ENCODE measurements at places on chromosomes 16 and 17.

DNA sequence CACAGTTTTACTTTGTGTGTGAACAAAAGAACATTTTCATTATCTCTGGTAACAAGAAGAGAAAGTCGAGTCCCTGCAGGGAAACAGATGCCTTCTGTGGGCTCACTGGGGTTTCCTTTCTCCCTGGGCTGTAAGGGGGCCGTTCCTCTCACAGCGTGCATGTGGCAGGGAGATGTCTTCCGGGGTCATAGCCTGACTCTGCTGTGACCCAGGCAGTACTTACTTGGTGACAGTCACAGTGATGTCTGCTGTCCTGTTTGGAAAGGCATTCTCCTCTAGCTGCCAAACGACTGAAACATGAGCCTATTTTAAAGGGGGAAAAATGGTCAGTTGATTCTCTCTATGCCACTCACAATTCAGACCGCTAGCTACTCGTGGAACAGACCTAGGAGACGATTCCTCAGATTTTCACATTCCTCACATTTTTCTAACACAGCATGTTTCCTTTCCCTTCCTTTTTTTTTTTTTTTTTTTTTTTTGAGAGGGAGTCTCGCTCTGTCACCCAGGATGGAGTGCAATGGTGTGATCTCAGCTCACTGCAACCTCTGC is 7.3 kb downstream of the HASPIN start:
- no peak for DNase-seq

DNA sequence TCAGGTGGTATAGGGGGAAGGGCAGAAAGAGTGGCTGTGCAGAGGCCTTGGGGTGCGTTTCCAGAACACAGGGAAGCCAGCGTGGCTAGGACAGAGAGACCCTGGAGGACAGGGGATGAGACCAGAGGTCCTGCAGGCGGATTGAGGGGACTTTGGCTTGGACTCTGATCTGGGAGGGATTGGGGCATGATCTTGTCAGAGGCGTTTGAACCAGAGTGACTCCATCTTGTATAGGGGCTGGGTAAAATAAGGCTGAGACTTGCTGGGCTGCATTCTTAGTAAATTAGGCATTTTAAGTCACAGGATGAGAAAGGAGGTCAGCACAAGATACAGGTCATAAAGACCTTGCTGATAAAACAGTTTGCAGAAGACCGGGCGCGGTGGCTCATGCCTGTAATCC is 5.4 kb upstream of the NATD1 start:
- DNase-seq, result no peak

- DNase-seq, result no peak
These were observed 62.9 kb downstream of the IL21R start for GRCh38 chr16:27464626-27465482.

DNA sequence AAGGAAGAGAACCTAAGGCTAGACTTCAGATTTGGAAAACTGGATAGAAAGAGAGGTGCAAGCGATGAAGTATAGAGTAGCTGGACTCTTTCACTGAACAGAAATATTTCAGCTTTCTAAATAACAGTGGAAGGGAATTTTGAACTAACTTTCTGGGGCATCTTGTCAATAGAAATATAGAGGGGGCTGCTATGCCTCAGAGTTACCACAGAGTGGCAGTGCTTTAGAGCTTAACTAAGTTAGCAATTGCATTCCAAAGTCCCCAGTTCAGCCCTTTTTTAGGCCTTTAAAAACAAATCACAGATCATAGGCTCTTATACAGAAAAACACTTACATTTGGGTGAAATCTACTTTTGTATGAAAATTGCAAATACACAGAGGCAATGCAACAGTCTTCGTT is 154.2 kb upstream of the CDH8 start:
- DNase-seq, result no peak

DNA sequence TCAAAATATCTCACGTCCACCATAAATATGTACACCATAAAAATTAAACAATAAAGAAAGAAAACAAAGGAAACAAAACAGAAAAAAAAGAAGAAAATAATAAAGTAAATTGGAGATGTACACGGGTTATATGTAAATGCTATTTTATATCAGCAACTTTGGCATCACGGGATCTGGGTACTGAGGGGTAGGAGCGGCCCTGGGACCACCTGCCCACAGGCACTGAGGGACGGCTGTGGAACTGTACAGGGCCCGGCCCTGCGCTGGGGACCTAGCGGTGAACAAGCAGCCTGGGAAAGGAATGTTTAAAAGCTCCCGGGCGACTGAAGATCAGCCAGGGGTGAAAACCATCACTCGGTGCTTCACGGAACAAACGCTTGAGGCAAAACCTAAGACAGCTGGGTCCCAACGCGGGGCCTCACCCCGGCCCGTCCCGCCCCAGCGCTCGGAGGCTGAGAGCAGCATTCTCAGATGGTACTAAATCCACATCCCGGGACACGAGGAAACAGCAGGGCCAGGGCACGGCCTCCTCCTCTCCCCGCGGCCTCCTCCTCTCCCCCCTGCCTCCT is 31.2 kb downstream of the NXN start:
- DNase-seq, result no peak

DNA sequence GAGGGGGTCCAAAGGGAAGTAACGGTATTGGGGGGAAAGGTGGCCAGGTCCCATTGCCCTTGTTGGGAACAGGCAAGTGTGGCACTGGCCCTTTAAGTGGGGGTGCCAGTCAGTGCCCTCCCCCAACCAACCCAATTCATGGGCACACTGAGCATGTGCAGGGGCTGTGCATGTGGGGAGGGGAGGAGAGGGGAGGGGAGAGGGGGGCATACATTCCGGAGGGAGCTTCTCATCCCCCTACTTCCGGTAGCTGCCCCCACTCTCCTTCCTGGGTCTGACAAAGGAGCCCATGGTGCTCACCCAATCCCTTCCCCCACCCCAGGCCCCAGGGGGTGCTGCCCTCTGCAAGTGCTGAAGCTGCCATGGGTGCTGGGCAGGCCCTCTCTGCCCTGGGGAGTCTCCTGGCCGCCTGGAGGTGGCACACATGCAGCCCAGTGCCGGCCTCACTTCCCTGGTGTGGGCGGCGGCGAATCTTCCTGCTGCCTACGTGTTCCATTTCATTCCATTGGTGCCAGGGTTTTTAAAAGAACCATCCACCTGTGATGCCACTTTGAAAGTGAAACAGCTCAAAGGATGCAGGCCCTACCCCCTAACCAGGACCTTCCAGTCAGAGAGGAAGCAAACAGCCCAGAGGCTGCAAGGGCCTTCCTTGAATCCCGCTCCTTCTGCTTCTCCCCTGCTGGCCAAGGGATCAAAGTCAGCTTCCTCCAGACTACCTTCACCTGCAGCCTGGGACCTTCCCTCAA is 11.0 kb downstream of the HEXIM2 start:
- no peak for DNase-seq

DNA sequence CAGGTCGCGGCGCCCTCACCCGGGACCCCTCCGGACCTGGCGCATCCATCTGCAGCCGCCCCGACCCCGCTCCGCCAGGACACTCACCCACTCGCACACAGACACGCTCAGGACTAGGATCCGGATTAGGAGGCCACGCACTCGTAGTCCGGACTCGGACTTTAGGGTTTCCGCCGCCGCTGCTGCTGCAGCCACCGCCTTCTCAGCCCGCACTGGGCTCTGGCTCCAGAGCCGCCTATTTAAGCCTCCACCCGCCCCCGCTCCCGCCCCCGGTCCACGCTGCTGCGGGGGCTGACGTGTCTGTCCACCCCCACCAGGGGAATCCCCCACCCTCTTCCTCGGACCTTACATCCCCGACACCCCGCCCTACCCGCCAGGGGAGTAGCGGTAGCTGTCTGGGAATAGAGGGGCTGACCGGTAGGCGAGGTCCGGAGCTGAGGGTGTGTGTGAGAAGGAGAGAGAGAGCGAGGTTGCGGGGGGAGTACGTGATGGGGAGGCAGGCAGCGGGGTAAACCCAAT is at the start of gene RRAD:
Gene RRAD (minus strand): TSS at position 214 of the 519 bp plus-strand sequence. CDS start 356 bp downstream, outside the sequence.
- no peak for DNase-seq

- no peak for DNase-seq
These were observed 44.6 kb downstream of the WSB1 start for GRCh38 chr17:27338536-27338985.

- no peak for DNase-seq
These were observed 193.6 kb downstream of the PARN start for GRCh38 chr16:14436401-14436955.

- no peak for DNase-seq
These were observed 25.8 kb upstream of the GINS3 start for GRCh38 chr16:58366247-58367031.

DNA sequence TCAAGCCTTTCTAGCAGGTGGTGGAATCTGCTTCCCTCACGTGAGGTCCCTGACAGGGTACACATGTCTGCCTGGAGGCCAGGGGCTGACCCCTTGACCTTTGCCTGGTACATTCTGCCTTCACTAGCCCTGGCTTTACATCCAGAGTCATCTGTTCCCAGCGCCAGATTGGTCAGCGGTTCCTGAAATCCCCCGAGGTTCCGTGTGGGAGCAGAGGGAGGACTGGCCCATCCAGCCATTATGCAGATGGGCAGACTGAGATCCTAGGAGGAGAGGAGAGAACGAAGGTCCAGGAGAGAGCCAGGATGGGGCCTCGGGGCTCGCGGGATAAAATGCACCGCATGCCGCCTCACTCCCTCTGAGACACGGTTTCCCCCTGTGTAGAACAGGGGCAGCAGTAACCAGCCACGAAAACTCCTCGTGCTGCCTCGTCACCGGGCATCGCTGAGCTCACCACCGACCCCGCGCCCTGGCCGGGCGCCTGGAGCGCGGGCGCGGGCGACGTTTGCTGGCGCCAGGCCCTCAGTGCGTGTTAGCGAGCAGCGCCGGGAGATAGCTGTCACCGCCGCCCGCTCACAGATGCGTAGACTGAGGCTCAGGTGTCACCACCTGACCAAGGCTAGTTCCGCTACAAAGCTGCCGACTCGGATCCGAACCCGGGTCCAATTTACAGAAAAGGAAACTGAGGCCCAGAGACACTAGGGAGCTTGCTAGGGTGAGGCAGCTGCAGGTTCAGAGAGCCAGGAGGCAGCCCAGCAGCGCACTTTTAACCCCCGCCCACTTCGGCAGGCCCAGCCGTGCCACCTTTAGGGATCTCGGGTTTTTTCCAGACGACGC is 811 bp upstream of the MAP2K3 start:
- no peak for DNase-seq

GRCh38 chr17:21302711-21303425 is 18.4 kb downstream of the MAP2K3 start:
- no peak for DNase-seq

GRCh38 chr17:48561884-48562810 is 16.0 kb downstream of the HOXB4 start:
- no peak for DNase-seq

DNA sequence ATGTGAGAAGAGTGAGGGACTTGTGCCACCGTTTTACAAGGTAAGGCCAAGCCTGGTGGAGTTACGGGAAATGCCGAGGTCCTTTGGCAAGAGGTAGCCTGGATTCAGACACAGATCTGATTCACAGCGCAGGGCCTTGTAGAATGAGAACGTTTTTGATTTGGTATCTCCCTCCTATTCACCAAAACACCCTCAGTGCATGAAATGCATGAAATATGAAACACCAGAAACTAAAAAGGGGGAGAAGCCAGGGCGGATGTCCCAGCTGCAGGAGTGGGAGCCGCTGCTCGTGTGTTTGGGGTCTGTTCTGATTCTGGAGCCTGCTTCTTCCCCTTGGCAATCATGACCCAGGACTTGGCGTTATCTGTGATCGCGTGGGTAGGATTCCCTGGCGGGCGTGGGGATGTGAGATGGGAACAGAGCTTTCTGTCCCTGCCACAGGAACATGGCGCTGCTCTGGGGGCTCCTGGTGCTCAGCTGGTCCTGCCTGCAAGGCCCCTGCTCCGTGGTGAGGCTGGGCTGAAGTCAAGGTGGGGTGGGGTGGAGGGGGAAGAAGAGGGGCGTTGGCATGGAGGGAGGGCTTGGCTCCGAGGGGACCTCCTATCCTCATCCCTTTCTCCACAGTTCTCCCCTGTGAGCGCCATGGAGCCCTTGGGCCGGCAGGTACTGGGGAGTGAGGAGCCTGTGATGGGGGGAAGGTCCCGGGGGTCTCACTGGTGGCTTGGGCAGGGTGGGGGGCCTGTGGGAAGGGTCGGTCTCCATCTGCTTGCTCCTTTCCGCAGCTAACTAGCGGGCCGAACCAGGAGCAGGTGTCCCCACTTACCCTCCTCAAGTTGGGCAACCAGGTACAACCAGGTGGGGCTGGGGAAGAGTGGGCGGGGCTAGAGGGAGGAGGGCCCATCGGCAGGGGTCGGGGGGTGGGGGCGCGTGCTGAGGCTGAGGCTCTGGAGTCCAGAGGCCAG is 2.2 kb downstream of the SERPINF2 start:
- DNase-seq, result no peak
